T-helper 22 cell (primary cell): ENCODE measurements at places on chromosomes 5 and 9.

DNA sequence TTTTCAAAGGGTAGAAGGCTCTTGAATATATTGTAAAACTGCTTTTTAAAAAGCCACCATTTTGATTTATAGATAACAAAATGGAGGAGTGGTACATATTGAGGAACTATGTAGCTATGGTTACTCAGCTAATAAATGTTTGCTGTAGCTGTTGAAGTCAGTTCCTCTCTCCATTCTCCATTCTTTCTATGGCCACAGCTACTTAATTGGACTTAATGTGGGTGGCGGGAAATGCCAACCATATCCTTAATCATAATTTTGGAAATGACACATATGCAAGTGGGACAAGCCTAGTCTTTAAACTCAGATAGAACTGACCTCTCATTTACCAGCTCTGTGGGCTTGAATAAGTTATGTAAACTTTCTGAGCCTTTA, 10.6 kb downstream of the CDKN2A start:
- no peak for DNase-seq

- no peak for DNase-seq
Measured at GRCh38 chr5:149730620-149731331, 666 bp downstream of the PPARGC1B start.

DNA sequence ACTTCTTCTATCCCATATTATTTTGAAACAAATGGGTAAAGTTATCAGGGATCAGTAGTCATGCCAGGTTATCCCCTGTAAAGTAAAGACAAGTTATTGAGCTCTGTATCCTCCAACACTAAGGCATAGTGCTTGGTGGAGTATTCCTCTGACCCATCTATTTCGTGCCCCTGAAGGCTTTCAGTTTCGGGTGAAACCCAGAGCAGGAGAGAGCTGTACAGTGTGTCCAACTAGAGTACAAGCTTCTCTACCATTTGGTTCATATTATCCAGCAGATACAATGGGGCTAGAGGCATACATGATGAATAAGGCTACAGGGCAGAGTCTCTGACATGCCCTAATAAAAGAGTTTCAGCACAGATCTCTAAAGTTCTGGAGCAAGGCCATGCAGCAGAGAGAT, 3.2 kb upstream of the SLC22A4 start:
- DNase-seq, result no peak

DNA sequence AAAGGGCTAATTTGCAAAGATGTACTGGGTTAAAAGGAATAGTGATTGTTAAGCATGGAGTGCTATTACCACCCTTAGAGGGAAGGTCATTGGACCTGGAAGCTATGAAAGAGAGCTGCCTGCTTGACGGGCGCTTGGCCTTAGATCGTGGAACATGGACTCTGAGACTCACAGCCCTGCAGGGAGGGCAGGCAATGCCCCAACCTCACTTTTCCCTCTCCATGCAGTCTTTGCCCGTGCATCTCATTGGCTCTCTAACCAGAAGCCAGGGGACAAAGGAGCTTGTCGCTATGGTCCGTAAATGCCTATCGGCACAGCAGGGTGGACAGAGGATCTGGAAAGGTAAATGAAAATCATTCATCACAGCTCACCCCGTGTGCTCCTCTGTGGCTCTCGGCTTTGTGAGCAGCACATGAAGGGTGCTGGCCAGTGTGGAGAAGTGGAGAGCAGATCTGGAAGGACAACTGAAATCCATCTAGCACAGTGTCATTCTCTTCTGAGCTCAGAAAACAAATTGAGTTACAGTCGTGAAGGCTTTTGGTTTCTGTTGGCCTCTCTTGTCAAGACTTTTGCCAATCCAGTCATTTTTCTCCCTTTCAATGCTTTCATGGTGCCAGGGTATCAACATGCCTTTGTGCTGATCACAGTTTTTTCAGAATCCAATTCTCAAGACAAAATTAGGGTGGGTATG, 186.2 kb downstream of the SNX18 start:
- no peak for DNase-seq

DNA sequence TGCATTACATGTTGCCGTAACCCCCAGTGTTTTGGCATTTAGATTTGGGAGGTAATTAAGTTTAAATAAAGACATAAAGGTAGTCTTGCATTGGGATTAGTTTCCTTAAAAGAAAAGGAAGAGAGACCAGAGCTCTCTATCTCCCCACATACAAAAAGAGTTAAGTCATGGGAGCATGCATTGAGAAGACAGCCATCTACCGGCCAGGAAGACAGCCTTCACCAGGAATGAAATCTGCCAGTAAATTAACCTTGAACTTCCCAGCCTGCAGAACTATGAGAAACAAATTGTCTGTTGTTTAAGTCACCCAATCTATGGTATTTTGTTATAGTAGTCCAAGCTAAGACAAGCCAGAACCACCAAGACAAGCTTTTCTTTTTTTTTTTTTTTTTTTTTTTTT, 567.0 kb upstream of the CDH18 start:
- no peak for DNase-seq

- no peak for DNase-seq
Measured at GRCh38 chr5:123429993-123430392, 6.8 kb upstream of the CEP120 start.

DNA sequence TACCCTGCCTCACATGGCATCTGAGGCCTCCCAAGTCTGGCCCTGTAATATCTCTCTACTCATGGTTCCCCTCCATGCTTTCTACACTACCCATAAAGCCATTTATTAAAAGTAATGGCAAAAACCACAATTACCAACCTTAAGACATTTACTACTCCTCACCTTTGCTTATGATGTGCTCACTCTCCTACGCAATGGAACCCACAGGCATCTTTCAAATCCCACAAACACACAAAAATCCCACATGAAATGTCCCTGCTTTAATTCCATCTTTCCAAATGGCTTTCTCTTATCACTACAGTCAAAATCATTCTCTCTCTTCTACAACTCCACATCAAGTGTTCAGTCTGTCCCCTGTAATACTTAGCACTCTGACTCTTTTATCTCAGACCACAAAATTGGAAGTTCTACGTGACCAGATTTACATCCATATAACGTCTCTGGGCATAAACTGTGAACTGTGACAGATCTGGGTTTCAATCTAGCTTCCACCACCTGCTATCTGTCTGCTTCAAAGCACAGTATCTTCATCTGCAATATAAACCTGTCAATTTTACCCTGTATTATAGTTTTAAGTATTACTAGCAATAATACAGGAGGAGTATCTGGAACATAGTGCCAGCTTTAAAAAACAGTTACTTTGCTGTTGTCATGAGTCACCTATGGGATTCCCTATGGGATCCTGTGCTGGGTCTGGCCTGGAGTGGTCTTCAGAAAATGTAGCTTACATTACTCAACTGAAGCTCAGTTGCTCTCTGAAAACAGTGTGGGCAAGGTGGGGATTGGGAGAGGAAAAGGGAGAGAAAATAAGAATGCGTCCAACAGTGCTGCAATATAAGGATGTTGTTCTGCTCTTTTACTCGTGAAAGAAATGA, 137.1 kb upstream of the TRIM32 start:
- DNase-seq, result no peak

DNA sequence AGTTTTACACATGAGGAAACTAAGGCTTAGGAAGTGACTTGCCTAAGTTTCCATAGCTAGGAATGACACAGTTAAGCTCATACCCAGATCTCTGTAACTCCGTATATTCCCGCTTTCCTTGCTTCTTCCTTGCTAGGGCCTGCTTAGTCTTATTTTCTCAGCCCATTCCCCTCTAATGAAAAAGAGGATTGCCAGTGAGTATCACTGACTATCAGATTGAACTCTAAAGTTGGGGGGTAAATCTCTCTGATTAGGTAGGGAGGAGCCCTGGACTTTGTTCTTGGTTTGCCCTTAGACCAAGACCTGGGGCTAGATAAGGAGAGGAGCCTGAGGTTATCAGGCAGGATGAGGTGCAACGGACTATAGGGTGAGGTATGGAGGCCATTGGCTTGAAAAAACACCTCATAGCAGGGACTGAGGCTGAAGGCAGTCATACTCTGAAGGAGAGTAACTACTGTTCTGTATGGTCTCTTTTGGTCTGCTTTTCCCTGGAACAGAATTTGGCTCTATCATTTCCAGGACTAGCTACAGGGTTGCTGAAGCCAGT, 2.5 kb downstream of the TRIM32 start:
- no peak for DNase-seq

DNA sequence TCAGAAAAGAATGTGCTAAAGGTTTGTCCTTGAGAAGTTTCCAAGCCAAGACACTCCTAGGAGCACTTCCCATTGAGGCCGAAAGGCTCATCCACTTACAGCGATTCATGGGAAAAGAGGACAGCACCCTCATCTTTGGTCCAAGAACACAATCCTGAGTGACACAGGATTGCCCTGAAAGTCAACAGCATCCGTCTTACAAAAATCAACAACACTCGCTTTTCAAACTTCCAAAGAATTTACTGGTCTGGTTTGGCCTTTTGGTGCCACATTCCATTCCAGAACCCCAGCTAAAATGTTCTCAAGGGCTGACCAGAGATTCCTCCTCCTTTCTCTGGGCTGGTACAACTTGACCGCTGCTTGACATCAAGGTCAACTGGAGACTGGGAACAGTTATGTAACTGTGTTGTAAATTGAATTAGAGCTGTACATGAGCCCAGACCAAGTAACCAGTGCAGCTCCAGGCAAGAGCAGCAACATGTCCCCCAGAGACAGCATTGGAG, 415.8 kb upstream of the PIK3R1 start:
- no peak for DNase-seq

GRCh38 chr5:59100875-59101274, 518.0 kb downstream of the RAB3C start:
- DNase-seq, result no peak

GRCh38 chr5:83718936-83719495, 1.6 kb downstream of the HAPLN1 start:
- DNase-seq, result no peak

DNA sequence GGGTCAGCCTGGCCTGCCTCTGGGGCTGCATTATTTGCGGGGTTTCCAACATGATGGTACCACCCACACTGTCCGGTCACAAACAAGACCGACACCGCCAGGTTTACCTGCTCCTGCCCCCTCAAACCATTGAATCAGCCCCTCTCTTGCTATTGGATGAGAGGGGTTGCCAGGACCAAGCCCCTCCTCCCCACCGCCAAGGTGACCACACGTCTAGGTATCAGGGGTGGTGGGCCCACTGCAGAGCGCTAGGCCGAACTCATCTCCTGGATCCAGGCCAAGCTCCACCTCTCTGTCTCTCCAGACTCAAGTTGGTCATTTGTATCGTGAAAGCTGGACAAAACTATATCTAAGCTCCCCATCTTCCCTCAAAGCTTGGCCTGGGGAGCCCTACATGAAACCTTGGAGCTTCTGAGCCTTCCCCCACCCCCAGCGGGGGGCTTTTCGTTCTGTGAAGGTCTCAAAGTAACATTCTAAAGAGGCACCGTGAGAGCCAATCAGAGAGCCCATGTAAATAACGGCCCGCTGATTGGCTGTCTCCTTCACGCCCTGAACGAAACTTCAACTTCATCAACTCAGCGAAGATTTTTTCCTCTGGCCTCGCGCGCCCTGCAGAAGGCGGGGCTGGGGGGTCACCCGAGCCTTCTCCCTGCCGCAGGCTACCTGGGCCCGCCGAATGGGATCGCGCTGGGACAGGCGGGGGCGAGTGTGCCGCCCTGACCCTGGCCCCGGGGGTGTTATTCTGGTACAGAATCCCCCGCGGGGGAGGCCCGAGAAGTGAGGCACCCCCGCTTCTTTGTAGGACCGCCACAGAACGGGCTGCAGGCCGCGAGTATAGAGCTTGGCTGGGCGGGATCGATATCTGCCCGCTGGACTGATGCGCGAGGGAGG, 49.6 kb upstream of the PSD2 start:
- DNase-seq, result peak; percentile 18

DNA sequence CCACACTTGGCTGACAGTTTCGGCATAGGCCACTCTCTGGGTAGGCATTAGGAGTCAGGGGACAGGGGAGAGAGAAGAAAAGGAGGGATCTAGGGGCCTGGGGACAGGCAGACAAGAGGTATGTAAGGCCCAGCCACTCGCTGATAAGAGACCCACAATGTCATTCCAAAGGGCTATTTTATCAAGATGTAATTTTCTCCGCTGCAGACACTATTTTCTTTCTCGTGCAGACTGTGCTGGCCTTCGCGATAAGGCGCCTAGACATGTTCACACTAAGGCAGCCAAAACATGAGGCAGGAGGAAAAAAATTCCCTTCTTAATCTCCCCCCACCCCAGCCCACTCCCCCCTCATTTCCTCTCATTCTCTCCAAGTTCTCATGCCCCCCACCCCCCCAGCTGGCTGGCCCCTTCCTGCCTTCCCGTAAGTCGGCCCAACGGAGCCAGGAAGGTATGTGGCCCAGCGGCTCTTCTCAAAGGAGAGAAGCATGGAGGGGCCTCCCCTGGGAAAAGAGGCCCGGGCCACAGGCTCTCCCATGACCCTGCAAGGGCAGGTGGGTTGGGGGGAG, 44.9 kb upstream of the SYNPO start:
- DNase-seq, result no peak

- no peak for DNase-seq
Measured at GRCh38 chr9:131562032-131562959, 17.0 kb downstream of the PRRT1B start.

DNA sequence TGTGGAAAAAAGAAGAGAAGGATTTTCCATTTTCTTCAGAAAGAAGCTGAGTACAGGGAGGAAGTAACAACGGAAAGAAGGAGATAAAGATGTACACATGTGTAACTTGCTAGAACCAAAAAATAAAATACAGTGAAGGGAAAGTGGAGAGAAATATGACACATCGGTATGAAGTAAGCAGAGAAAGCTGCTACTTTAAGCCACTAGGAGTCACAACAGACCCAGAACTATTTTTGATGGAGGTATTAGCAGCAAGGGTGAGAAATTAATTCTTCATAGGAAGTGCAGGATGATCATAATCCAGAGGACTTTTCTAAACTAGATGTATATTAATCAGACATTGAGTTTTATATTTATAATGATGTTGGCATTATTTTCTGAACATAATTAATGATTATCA, 88.5 kb downstream of the FAM174A start:
- no peak for DNase-seq

DNA sequence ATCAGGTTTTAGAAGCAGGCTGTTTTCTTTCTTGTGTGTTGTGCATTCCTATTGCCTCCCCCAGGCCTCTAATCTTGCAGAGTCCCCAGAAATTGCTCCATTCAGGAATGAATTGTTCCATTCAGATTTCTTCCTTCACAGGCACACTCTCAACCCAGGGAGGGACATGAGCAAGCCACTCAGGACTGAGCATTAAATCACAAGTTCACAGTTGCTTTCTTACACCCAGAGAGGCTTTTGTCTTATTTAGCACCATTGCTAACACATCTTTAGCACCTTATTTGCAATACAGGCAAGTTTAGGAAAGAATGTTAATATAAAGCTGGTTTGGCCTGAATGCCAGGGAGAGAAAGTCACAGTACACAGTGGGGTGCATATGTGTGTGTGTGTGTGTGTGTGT, 221.4 kb downstream of the RAB3C start:
- no peak for DNase-seq

- no peak for DNase-seq
Measured at GRCh38 chr9:83238871-83239640, 176.1 kb upstream of the RASEF start.

GRCh38 chr5:42064821-42065220, 139.7 kb downstream of the FBXO4 start:
- DNase-seq, result no peak
